ENCODE measurements at places on chromosomes 16 and 17.

DNA sequence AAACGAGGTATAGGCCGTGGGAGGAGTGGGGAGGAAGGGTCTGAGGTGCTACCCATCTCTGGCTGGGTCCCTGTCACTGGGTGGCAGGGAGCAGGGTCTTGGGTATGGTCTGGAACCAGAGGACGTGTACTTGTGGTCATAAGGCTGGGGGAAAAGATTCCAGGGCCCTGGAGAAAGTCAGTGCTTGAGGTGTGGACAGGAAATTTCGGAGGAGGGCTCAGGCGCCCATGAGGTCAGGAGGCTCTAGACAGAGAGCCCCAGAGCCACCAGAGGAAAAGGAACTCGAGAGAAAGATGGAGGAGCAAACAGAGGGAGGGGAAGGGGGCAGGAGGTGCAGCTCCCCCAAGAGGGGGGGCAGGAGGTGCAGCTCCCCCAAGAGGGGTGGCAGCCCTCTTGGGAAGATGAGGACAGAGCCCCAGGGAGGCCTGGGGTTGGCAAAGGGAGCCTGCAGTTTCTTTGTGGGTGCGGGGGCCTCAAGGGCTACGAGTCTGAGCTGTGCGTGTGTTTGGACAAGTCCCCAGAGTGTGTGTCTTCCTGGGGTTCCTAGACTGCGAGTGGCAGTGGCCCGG is 683 bp upstream of the SLC7A6 start:
- DNase-seq: no peak

DNA sequence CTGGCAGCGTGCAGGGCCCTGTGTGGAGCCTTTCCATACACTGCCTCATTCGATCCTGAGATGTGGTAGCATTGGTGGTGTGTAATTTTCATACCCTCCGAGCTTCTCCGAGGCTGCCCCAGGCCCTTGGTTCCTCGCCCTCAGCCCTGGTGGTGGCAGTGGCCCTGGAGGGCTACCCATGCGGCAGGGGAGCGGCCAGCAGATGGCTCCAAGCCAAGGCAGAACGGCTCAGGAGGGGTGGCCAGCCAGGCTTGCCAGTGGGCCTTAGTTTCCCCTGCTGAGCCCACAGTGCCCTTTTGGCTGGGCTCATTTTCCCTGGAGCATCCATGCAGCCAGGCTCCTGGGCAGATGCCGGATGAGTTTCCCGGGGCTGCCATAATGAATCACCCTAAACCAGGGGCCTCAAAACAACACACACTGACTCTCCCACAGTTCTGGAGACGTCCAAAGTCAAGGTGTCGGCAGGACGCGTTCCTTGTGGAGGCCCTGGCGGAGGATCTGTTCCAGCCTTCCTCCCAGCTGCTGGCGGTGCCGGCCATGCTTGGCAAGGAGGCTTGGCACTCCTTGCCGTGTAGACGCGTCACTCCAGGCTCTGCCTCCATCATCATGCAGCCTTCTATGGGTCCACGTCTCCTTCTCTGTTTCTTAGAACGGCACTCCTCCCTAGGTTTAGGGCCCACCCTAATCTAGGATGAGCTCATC is 158.8 kb upstream of the GSE1 start:
- DNase-seq: no peak

- no peak for DNase-seq
Measured at GRCh38 chr17:60563743-60564142, 36.2 kb upstream of the PPM1D start.

DNA sequence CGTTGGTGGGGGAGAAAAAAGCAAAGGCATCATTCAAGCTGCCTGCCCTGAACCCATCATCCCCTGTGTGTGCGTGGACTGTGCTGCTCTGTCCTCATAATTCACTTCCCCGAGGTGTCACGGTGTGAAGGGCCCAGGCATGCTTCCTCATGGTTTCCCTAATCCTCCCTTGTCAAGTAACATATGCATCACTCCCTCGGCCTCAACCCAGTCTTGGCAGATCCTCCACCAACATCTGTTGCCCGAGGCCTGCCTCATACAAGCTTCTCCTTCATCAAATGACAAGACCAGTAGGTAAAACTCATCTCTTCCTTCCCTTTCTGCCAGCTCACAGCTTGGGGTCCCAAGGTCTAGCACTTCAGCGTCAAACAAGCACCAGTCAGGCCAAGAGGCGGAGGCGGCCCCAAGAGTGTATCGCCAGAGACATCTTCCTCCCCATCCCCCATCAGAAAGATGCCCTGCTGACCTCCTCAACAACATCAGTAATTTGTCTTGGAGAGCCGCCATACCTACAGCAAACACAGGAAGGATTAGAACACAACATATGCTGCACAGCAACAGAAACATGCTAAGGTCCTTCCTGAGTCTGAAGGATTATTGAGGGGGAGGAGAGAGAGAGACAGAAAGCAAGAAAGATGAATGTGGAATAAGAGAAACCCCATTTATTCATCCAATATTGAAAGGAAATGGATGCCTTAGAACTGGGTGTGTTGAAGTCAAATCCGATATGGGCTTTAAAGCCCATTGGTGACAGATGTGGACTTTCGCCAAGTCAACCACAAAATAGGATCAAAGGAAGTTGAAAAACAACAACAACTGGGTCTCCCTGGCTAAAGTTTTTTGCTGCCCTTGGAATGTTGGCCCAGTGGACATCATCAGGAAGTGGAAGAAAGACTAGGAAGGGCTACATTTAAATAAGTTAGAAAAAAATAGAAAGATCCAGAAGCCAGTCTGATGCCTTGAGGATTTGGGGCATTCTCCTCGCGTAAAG is 38.4 kb downstream of the SOX9 start:
- no peak for DNase-seq

DNA sequence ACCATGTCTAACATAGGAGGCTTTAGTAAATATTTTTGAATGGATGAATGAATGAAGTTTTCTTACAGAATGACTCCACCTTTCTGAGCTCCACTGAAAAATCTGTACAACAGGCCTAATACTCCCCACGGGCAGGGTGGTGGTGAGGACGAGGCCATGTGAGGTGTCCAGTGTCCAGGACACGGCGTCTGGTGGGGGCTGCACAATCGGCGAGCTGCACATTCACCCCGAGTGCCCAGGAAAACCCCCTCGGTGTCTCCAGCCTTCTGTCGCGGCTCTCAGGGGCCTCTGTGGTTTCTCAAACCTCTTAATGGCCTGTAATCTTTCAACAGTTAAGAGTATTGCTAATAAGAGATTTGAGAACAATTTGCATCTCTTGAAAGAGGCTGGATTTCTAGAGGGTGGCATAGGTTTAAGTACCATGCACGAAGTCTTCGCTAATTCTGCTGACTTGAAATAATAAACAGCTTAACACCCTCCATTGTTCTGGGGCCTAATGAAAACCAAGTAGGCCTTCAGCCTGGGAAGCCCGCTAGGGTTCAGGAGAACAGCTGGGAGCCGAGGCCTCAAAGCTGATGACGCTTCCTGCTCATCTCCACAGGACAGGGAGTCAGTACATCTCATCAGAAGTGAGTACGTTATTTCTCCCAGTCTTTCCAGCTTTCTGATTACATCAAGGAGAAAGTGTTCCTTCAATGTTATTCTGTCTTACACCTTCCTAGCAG is 304.6 kb upstream of the FOXF1 start:
- DNase-seq: no peak

- DNase-seq: no peak
Measured at GRCh38 chr17:62090021-62090824, 25.1 kb upstream of the MED13 start.

DNA sequence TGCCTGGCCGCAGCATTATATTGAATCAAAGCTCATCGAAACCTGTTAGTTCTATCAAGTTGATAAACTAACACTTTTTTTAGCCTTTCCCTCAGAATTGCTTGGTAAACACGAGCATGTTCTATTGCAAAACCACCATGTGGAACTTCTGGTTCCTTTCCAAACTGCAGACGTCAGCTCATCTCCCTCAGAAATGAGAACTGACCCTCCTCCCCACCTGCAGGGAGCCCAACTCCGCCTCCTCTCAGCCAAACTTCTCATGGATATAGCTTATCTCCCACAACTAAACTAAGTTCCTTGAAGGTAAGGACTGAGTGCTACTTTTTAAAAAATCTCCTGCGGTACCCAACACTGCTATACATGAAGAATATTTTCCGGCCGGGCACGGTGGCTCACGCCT is 6.7 kb downstream of the SHMT1 start:
- DNase-seq: no peak
